CD4-positive, alpha-beta T cell treated with Interferon alpha-2 for 1 hour (primary cell): ENCODE measurements at places on chromosomes 12 and 14.

DNA sequence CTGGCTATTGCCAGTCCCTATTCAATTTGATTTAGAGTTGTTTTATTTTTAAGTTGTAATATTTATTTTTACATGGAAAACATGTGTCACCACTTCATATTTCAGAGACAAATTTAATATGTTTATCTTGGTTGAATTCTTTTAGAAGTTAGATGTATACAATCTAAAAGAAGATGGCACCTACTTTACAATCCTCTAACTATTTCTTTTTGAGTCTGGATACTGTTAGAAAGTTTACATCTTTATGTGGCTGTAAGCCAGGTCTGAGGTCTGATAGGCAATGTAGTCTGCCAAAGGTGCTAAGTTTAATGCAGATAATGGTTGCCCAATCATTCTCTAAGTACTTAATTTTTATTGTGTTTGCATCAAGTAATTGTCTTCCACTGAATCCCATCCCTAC, 7.2 kb upstream of the LMO3 start:
- DNase-seq: no peak

DNA sequence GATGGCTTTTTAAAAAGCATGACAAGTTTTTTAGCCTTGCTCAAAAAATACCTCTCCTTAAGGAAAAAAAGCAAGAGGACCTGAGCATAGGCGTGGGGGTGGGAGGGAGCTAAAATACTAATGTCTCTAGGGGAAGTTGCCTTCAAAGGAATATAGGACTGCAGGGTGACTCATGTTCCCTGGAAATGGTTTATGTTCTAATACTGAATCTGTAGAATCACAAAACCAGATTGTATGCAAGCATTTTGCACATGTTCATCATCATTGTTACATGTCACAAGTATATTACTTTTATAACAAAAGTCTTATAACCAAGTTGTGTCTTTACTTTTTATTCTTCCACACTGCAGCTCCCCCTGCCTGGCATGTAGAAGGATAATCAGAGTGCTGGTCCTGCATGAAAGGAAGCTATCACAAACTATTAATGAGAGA, 36.6 kb downstream of the GPR135 start:
- DNase-seq: no peak

GRCh38 chr12:57815177-57816000, 3.1 kb downstream of the AVIL start:
- DNase-seq: no peak

DNA sequence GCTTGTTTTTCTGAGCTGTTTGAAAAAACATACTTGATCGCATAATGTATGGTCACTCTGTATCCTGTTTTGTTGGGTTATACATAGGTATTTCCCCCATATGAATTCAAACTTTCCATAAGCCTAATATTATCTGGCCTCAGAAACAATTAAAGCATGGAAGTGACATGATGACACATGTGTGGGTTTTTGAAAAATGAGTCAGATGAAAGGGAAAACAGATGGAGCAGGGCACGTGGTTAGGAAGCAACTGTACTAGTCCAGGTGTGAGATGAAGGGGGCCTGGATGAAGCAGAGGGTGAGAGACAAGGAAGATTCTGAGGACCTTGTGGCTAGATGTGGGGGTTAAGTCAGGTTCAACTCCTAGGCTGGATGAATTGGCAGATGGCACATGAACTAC, 92.7 kb upstream of the DNM1L start:
- DNase-seq: no peak

GRCh38 chr12:13289653-13290289, 93.2 kb downstream of the EMP1 start:
- no peak for DNase-seq

- DNase-seq: no peak
Measured at GRCh38 chr14:103124501-103125001, 1.3 kb downstream of the TNFAIP2 start.

DNA sequence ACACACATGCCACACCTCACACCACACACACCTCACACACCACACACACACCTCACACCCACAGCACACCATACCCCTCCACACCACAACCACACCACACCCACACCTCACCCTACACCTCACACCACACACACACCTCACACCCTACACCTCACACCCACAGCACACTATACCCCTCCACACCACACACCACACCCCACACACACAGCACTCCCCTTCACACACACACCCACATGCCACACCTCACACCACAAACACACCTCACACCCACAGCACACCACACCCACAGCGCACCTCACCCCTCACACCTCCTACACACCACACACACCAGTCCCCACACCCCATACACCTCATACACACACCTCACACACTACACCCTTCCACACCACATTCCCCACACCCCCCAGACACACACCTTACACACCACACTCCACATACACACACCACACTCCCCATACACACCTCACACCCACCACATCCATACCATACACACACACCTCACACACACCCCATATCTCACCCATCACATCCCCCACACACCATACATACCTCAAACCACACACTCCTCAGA, 80.0 kb downstream of the ACTN1 start:
- DNase-seq: peak; percentile 18

DNA sequence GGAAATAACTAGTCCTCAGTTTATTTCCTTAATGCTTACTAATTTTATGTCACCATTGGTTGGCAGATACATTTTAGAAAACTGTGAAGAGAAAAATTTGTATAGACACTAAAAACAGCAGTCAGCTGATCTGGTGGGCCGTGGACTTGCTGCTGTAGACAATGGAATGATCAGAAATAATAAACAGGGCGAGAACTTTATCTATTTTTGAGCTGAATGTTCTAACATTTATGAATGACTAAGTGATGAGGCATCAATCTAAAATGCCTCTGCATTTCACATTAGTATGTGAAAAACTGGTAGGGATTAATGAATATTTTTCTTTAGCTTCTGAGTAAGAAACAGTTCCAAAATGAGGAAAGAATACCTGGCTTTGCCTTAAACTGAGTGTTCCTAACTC, 24.8 kb upstream of the PKP2 start:
- DNase-seq: no peak

DNA sequence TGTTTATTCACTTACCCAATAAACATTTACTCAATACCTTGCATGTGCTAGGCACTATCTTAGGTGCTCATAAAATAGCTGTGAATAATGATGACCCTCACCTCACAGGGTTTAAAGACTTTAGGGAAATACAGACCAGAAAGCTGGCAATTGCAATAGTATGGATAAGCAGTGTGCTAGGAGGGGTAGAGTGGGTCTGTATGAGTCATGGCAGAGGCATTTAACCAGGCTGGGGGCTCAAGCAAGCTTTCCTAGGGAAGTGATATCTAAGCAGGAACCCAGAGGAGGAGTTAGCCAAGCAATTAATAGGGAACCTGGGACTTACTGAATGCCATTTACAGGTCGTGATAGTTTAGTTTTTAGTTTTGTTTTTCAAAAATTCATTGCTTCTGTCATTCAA, 123.9 kb upstream of the CCDC198 start:
- DNase-seq: no peak

DNA sequence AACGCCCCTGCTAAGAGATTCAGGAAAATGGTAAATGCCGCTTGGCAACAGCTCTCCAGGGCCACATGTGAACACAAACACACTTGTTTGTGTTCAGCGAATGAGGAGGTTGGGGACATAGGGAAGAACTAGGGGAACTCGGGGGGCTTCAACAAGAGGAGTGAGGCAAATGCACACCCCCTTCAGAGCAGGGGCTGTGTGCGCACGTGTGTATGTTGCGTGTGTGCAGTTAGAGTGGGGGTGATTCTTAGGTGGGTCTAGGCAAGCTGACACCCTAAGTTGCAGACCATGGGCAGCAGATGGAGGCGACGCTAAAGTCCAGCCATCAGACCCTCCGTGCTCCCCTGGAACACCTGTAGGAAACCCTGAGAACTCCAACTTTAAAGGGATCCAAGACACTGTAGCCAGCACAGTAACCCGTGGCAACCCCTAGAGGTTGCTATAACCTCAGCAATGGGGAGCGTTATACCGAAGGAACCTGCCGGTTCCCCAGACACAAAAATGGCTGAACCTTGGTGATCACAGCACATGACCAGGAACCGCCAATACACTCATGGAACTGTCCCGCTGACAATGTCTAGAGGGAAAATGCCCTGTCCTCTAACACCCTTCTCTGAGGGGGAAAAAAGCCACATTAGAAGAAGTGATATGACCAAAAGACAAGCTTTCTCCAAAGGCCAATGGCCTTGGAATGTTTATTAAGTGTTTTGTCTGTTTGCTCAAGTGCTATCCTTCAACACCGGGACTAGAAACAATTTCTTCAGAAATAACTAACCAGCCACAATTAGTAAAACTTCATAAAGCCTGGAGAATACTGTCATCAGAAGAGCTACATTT, 86.5 kb upstream of the CEP83 start:
- DNase-seq: peak; percentile 10

- no peak for DNase-seq
Measured at GRCh38 chr14:103109535-103110441, 13.5 kb upstream of the TNFAIP2 start.

GRCh38 chr14:68951035-68951797, 27.9 kb downstream of the ACTN1 start:
- peak; percentile 78 for DNase-seq

DNA sequence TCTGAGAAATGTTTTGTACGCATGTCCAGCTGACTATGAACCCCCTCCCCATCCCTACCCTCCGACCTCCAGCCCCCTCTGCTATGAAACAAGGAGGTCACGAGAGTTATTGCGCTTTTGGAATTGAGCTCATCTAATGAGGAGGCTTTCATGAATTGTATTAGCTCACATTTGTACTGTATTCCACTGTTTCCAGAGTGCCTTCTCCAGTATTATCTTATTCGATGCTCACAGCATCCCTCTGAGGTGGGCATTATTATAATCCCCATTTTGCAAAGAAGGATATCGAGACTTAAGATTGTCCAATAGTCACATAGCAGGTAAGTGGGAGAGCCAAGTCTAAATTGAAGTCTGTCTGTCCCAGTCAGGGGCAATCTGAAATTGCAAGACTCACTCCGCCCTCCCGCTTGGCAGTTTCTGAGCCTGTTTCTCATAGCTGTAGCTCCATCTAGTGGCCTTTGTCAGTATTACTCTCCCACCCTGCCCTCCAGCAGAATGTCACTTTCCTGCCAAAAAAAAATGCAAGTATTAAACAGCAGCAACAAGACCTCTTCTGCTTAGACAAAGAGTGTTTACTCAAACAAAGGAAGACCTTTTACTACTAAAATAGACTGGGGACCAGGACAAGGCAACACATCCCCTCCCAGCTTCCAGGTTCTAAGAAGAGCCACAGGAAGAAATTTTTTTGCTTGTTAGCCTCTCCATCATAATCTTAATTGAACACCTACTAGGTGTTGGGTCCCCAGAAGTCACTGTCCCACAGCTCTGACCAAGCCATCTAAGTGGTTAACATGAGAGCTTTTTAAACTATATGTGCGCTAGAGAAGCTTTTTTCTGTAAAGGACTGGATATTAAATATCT, 48.6 kb upstream of the TMEM233 start:
- DNase-seq: peak; percentile 27

- no peak for DNase-seq
Measured at GRCh38 chr12:132415327-132416120, 74.4 kb upstream of the FBRSL1 start.

GRCh38 chr12:127342861-127343260, 924.1 kb upstream of the TMEM132C start:
- DNase-seq: no peak

- no peak for DNase-seq
Measured at GRCh38 chr12:39227218-39227617, 215.7 kb downstream of the KIF21A start.

DNA sequence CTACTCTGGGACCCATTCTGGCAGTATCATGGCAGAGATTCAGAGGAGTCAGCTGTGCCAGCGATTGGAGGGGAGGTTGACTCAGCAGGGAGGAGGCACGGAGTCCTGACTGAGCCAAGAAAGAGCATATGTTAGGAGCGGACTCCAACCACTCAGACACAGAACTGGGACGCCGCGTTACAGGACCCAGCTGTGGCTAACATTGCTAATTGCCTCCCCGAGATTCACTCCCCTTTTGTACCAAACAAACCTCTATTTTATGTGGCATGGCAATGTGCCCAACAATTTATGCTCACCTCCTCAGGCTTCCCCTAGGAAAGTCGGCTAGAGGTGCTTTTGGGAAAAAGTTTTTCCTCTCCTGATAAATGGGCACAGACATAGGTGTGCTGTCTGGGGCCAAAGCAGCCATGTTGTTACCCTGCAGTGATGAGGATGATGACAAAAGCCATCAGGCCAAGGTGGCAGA, 15.2 kb upstream of the CLIP1 start:
- no peak for DNase-seq

DNA sequence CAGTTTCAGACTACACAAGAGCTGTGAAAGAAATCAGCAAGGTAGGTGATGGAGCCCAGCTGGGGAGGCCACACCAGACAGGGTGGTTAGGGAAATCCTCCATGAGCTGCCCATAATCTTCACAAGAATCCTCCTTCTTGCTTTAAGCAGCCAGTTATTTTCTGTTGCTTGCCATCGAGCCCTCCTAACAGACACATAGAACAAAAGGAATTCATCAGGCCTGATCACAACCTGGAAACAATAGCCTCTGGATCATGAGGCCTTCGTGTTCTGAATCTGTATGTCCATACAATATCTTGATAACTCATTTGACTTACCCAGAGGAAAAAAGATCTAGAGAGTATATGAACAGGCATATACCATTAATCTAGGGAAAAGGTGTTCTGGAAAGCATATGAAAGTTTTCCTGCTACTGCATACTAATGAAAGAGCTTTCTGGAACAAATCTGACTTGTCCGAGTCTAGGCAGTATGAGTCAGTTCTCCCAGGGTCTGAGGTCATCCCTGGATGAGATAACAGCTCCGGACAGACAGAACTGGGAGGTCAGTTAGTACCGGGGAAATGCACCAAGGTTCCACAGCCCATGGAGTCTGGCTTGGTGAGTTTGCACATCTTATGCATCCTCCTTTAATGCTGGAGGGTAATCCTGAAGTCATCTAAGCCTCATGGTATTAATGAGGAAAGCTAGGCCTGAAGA, 52.8 kb upstream of the ELK3 start:
- DNase-seq: no peak

- no peak for DNase-seq
Measured at GRCh38 chr14:88829685-88830302, 5.3 kb downstream of the TTC8 start.

- no peak for DNase-seq
Measured at GRCh38 chr12:95838125-95838524, 20.6 kb upstream of the SNRPF start.

DNA sequence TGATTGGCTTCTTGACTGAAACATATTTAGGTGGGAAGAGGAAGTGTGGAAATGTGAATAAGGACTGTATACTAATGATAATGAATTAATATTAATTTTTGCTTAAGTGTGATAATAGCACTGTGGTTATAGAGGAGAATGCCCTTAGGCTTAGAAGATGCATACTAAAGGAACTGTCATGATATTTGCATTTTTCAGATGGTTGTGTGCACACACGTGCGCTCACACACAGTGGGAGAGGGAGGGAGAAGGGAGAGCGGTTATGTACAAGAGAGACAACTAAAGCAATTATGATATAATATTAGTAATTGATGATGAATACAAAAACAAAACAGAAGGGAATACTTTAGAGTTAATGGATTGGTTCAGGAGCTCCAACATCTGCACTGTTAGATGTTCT, 54.2 kb downstream of the RCOR1 start:
- no peak for DNase-seq
